ENCODE measurements at places on chromosomes 2 and 18.

DNA sequence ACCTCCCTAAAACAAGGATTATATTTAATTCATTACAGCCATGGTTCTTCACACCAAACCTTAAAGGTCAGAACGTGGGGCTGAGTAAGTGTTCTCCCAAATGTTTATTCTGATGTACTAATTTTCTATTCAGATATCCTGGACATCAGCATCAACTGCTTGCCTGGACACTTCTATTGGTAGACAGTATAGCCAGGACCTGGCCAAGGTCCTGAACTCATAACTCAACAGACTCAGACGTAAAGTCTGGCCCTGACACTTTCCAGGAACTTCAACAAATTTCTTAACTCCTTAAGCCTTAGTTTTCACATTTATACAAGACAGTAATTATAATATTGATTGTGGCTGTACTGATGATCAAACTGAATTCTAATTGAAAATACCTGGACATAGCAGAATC is 89.1 kb downstream of the AKAIN1 start:
- no peak for DNase-seq

DNA sequence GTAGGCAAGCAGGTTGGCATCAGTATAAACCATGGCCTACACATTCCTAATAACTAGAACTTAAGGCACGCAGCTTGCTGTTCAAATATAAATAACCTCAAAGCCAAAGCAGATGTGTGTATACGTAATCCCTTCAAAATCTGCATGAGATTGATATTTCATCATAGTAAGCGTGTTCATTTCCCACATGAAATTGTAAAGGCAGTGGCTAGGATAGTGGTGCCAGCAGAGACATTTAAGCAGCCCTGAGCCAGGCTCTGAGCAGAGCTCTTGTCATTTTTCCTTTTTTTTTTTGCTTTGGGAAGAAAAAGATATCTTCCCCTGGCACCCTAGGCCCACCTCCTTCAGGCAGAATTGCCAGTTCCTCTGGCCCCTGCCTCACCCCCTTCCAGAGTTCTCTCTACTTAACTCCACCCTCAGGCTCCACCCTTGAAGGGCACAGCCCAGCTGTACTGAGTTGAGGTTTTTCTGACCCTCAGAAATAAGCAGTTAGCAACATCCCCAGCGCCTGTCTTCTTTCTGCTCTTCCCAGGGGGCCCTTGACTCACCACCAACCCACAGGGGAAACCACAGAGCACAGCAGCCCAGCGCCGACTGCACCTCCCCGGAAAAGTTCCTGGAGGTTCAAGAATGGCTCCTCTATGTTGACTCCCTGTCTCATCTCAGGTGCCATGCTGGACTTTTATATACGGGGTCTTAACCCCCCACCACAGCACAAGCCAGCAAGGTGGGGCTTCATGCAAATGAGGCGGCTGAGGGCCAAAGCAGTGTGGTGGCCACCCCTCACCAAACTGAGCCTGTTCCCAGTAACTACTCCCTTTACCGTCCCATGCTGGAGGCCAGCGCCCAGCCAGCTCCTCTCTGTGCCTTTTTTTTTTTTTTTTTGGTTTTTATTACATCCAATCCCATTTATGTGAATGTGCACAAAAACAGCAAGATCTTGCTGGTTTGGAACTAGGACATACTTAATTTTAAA is 84.7 kb downstream of the EHD3 start:
- no peak for DNase-seq

DNA sequence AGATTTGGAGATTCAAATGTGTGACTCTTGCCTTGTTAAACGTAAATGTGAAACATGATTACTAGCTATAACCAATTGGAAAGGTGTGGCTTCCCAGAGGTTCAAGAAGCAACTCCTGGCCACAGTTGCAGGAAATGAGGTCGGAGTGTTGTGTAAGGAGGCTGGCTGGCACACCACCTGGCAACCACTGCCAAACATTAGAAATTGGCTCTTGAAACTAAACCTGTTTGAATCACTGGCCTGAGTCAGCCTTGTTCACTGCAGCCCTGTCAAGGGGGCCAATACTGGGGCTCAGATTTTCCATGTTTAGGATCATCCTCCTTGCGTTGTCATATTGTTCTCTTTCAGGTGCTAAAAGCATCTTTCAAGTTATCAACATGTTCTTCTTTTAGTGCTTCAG is 206.3 kb downstream of the ARL6IP6 start:
- no peak for DNase-seq

- DNase-seq: peak; percentile 57
Observed at GRCh38 chr2:119242276-119243119, 18.9 kb downstream of the STEAP3 start.

GRCh38 chr2:19785867-19786266 is 115.9 kb downstream of the TTC32 start:
- DNase-seq: no peak

GRCh38 chr2:76498360-76498759 is 787.6 kb upstream of the GCFC2 start:
- peak; percentile 43 for DNase-seq

- DNase-seq: no peak
Observed at GRCh38 chr18:48405978-48406377, 3.2 kb downstream of the ZBTB7C start.

DNA sequence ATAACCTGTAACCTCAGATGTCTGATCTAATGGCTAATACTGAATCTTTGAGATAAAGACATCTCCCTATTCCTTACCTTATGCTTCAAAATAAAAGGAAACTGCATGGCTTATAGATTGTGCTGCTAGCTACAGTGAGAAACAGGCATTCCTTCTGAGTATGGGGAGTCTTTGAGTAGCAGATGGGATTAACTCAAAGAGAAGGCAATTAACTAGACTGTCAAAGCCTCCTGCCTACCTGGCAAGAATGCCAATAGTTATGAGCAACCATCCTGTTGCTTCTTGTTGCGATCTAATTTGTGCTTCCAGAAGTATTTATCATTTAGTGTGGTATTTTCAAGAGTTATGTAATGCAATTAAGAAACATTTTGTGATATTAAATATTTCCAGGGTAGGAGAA is 660.0 kb upstream of the TMEFF2 start:
- no peak for DNase-seq

GRCh38 chr2:147294825-147295392 is 549.9 kb upstream of the ACVR2A start:
- no peak for DNase-seq

DNA sequence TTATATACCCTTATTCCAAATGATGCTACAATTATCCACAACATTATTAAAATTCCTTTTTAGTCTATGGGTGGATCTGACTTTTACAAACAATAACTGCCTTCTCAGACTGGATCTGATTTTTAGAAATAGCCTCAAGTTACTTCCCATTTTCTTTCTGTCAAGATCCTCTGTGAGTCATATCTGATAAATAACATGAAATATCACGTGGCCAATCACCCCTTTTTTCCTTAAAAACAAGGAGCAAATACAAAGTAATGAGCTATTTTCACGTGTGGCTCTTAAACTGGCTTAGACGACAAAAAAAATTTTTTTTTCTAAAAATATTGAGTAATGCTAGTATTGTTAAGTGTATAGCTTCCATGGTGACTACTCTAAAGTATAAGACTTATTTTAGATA is 6.7 kb downstream of the PELI1 start:
- DNase-seq: no peak

All from NCI-H146 (cell line).